ENCODE measurements at places on chromosomes 6 and 20. TPM values are rescaled to one million over a fixed set of nuclear protein-coding genes. Genes with fewer than 3 reads are reported as not detected.

Gene ATP6V1G2
- total RNA-seq = 58.8 TPM

Gene SDHAF4
- 17.5 TPM for total RNA-seq

Gene RBM24
- 28.8 TPM for total RNA-seq

Gene PAQR8
- total RNA-seq = 12.8 TPM

Gene C6orf47
- 17.2 TPM for total RNA-seq

Gene DEFB116
- not detected for total RNA-seq

Gene SLA2
- 0.31 TPM for total RNA-seq

Gene ARMH2
- total RNA-seq = not detected

Gene SAMD10
- total RNA-seq = 10.0 TPM

Gene RBBP8NL
- total RNA-seq = not detected

Gene TNFRSF6B
- 1.3 TPM for total RNA-seq

Gene NCOA5
- 28.2 TPM for total RNA-seq

Gene KIAA1755
- 2.8 TPM for total RNA-seq

Gene SEL1L2
- 2.2 TPM for total RNA-seq

Gene UBE2C
- 10.6 TPM for total RNA-seq

Gene SNX21
- 21.3 TPM for total RNA-seq

Gene EPB41L1
- total RNA-seq = 111 TPM

Gene LST1
- not detected for total RNA-seq

All from parietal lobe (tissue), 2 donors.